ENCODE measurements at places on chromosomes 5 and 9.

GRCh38 chr5:16866273-16866672 is 69.8 kb downstream of the MYO10 start:
- no peak for DNase-seq

GRCh38 chr9:21681641-21682040 is 120.8 kb upstream of the MTAP start:
- no peak for DNase-seq

GRCh38 chr5:56251918-56252553 is 18.9 kb upstream of the ANKRD55 start:
- DNase-seq = no peak

- no peak for DNase-seq
Observed at GRCh38 chr5:72619251-72619650, 112.0 kb upstream of the ZNF366 start.

DNA sequence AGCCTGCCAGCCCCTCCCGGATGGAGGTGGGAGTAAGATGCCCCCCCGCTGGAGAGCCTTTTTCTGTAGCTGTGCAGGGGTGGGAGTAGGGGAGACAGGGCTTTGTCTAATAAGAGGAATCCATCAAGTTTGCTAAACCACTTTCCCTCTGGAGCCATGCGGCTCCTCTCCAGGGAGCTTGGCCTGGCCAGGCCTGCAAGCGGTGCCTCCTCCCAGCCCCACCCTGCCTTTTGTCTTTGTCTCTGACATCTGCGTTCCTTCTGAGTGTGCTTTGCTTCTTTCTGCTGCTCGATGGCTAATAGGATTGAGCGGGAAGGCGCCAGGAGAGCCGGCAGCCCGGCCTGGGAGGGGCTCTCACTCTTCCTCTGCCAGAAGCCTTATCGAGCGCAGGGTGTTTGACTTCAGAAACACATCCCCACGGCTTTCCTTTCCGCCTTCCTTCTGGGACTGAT is 26.7 kb upstream of the FCN1 start:
- no peak for DNase-seq

DNA sequence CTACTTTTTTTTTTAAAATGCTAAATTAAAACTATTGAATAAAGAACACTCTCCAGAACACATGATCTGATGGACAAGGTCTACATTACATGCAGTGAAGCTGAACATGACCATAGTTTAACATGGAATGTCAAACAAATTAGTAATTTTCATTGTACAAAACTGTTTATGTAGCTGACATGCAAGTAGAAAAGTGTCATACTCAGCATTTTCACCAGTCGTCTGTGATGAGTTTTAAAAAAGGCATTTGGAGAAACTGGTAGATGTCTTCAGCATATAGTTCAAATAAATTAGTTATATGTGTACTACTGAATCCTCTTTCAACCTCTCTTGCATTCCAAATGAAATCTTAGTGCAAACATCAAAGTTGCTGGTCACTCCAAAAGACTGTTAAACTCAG is 301.9 kb downstream of the FER start:
- no peak for DNase-seq

All from CD4-positive, alpha-beta T cell treated with Interleukin-10 for 1 hour (primary cell).